ENCODE measurements at places on chromosomes 11 and 22.

DNA sequence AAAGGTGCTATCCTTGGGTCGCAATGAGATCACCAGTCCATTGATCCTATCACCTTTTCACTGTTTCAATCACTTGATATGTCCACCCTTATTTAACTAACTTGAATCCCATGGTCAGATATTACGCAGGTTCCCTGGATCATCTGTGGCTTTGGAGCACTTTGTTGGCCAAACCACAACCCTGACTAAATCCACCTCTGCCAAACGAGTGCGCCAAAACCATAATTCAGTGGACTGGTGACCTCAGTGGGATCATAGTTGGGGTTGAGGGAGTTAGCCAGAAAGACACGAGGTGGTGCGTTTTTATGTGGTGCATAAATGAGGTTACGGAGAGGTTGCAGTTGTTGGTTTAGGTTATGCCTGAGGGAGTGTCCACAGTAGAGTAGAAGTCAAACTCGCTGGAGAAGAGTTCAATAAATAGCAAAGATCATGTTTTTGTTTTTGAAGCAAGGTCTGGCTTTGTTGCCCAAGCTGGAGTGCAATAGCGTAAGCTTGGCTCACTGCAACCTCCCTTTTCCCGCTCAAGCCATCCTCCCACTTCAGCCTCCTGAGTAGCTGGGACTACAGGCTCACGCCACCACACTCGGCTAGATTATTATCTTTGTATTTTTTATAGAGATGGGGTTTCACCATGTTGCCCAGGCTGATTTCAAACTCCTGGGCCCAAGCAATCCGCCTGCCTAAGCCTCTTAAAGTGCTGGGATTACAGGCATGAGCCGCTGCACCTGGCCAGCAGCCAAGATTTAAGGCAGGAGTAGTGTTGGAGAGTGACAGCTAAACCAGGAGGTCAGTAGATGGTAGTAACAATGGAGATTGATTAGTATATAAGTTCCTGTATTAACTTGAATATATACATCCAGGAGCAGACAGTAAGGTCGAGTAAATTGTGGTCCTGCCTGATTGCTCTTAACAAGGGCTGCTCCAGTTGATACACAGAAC lies 4.5 kb downstream of the FOXR1 start:
- no peak for DNase-seq

- no peak for DNase-seq
Measured at GRCh38 chr11:32105871-32106560, 15.1 kb downstream of the RCN1 start.

DNA sequence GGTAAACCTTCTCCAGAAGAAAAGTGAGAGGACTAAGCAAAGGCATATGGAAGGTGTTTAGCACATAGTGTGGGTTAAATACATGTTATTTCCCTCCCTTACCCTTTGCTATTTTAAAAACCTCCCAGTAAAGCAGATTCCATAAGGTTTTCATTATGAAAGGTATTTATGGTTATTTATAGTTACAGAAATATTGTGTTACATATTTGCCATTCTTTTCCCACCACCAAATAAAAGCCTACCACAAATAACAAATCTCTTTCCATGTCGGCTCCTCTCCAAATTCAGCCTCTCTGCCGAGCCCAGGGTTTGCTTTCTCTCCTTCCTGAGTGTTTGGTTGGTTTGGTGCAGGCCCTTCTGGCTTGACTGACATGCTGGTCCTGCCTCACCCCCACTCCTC lies 64.4 kb downstream of the INSC start:
- DNase-seq: no peak

DNA sequence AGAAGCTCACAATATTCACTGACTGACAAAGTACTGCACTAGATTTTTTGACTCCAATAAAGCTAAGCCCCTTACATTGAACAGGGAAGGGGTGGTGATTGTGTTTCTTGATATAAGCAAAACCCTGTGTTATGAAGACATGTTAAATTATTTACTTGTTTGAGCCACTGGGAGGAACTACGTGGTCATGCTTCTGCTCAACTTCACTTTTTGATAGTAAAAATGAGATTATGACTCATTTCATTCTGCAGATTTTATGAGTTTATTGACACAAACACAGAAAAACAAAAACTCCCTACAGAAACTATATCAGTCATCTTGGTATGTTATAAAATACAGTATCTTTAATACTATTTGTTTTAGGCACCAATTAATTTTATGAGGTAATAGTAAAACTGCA lies 124.7 kb downstream of the CADM1 start:
- no peak for DNase-seq

GRCh38 chr22:27597703-27598444 lies 203.7 kb downstream of the MN1 start:
- no peak for DNase-seq

GRCh38 chr11:127496165-127496564 lies 495.6 kb upstream of the KIRREL3 start:
- DNase-seq: no peak

GRCh38 chr11:119169282-119169719 lies 776 bp downstream of the NLRX1 start:
- DNase-seq: no peak

DNA sequence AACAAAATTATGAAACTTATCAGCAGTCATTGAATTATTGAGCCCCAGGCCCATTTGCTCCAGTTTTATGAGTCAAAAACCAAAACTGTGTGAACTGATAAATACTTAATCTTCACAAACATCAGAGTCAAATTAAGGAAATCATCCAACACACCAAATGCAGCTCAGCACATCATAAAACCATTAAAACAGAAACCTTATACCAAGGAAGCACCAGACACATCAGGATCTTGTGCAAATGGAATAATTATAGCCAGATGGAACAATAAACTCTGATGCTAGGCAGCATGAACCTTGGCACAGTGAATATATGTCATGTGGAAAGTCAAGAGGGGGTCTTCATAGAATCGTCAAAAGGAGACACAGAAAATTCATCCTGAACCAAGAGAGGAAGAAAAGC lies 410.7 kb upstream of the API5 start:
- no peak for DNase-seq

DNA sequence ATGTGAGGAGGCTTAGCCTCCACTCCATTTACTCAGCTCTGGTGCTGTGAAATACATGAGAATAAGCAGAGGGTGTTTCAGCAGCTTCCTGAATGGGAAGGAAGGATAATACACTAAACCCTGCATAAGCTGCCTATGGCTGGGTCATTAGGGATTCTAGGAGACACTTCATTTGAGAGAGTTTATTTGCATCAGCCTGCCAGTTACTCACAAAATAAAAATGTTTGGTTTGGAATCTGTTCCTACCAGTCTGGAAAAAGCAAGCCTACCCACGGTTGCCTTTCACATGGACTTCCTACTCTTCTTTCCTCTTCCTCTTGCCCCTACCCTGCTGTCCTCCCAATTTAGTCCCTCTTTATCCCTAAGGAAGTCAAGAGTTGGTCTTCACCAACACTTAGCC lies 20.5 kb downstream of the SLC1A2 start:
- no peak for DNase-seq
